Upper lobe of left lung (tissue), 6 donors: ENCODE measurements at places on chromosomes 1 and 21.

- peak; percentile 7 for DNase-seq
These were observed 57.9 kb upstream of the PDE9A start for GRCh38 chr21:42595283-42596187.

DNA sequence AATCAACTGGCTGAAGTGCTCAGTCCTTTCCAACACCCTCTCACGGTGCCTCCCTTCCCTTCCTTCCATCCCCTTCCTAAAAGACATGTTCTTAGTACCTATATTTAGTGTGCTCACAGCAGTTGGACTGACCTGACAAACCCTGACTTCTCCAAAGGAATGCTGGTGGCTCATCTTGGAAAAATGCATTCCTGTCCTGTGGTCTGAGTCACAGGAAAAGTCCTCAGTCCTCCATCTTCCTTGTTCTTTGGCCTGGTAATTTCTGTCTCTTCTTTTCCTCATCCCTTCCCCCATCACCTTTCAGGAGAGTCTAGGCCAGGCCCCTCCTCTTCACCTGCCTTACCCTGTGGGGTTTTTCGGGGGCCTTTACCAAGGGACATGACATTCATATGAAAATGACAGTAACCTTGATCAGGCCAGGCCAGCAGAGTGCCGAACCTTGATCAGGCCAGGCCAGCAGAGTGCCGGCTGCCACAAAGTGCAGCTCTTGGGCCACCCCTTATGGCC lies 7.2 kb downstream of the ATP1B1 start:
- DNase-seq: no peak

DNA sequence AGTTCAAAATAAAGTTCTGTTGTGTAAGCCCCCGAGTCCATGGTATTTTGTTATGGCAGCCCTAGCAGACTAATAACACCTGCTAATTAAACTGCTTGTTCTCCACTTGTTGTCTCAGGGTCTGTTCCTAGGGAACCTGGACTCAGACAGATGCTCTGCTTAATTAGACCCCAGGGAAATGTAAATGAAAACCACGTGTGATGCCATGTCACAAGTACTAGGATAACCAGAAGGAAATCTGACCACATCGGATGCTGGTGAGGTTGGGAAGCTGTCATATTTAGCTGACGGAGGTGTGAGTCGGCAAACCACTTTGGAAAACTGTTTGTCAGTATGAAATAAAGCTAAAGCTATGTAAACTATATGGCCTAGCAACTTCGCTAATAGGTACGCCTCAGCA lies 19.6 kb downstream of the EDN2 start:
- no peak for DNase-seq

DNA sequence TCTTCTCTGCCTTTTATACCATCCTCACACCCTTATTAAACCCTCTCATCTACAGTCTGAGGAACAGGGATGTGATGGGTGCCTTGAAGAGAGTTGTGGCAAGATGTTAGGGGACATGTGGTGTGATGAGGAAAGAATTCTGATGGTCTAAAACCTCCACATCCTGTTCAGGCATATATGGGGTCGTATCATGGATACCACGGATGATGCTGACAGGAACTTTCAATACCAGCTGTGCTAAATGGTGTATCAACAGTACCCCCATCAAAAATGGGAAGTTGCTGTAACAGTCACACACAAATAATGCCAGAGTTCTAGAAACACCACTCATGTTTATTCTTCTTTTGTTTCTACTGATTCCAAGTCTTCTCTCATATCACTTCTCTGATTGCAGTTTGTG lies 12.9 kb downstream of the OR2T6 start:
- DNase-seq: no peak

- no peak for DNase-seq
These were observed 22.0 kb upstream of the GRIK3 start for GRCh38 chr1:37056325-37056724.

- DNase-seq: no peak
These were observed 115.2 kb downstream of the LMX1A start for GRCh38 chr1:165241321-165241720.

DNA sequence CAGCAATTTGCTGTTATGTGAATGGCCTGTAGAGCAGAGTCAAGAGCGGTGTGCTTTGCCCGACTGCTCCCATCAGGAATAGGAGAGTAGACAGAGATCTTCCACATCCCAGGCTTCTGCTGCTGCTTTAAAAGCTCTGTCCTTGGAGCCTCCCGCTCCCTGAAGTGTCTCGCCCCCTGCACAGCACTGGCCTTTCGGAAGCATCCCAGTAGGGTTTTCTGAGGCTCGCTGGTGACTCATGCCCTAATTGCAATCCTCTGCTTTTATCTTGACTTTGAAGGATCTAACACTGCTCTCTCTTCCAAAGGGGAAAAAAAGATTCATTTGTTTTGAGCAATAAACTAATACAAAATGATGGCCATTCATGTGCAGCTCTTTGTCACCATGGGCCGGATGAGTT lies 13.3 kb upstream of the CD101 start:
- DNase-seq: no peak

GRCh38 chr1:92096317-92096716 lies 16.2 kb downstream of the BTBD8 start:
- DNase-seq: peak; percentile 30

DNA sequence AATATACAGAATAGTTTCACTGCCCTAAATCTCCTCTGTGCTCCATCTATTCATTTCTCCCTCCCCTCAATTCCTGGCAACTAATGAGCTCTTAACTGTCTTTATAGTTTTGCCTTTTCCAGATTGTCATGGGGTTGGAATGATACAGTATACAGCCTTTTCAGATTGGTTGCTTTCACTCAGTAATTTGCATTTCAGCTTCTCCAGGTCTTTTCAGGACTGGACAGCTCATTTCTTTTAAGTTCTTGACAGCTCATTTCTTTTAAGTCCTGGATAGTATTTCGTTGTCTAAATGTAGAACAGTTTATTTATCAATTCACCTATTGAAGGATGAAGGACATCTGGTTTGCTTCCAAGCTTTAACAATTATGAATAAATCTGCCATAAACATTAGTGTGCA lies 22.6 kb downstream of the KRTAP21-3 start:
- no peak for DNase-seq

GRCh38 chr1:10630661-10631120 lies 155.9 kb downstream of the PEX14 start:
- no peak for DNase-seq
